ENCODE measurements at places on chromosomes 3 and 15.

DNA sequence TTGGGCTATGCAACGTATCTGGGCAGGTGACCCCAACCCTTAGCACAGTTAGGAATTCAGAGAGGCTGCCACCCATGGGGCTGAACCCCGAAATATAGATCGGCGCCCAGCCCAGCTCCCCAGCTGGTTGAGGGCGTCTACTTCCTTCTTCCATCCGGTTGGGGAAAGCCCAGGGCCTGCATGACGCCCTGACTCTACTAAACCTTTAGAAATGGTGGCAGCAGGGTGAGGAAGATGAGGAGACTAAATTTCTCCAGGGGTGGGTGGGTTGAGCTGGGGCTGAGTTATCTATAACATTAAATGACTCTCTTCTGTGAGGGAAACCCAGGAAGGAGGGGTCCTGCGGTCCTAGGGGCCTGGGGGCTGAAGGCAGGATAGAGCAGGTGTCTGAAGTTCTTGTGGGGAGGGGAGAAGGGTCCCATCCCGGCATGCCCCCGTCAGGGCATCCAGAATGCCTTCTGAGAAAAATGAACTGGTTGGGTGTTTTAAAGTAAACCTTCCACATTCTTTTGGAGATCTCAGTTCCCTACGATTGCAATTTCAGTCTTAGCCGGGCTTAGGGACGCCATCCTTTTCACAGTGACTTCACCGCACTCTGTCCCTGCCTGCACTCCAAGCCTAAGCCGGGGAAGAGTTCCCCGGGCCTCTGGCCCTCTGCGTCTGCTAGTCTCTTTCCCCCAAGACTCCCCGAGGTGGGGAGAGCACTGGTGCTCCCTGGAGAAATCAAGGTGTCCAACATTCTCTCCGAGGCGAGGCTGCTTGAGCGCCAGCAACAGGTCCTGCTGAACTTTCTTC lies 28.5 kb downstream of the NR2F2 start:
- DNase-seq: no peak

DNA sequence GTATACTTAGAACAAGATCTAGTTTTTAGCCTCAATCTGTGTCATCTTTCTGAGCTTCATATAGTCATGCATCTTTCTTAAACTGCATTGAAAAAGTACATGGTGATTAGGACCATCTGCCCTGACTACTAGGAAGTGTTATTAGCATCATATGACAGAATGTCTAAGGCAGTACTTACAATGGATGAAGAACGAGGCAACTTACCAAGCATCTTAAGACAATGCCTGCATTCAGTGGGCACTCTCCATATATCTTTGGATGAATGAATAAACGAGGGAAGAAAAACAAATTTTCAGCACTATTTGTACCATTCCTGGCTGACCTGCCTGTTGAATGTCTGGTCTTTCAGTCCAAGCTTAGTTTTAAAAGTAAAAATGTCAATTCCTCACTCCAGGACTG lies 185.4 kb upstream of the EPHA3 start:
- DNase-seq: no peak

GRCh38 chr3:115758076-115758763 lies 134.9 kb downstream of the GAP43 start:
- peak; percentile 28 for DNase-seq

GRCh38 chr3:186700267-186700666 lies 16.9 kb upstream of the KNG1 start:
- DNase-seq: peak; percentile 2

- DNase-seq: no peak
These were observed 2.5 kb downstream of the THSD4 start for GRCh38 chr15:71117714-71118305.

DNA sequence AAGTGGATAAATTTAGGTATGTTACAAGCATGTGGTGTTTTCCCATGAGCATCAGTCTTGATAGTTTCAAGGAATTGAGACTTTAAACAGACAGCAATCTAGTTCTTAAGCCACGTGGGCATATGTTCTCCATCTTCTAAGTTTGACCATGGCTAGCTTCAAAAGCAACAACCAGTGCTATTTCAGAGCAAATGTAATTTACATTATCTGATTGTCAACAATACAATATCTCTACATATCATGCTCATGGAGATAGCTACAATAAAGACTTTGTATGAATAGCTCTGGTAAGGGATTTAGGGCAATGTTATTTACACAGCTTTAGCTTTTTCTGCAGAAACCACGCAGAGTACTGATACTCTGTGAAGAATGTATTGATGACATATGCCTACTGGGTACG lies 38.8 kb upstream of the PDZRN3 start:
- no peak for DNase-seq

GRCh38 chr15:39575180-39575579 lies 5.7 kb upstream of the THBS1 start:
- no peak for DNase-seq

- no peak for DNase-seq
These were observed 19.2 kb downstream of the ALS2CL start for GRCh38 chr3:46674031-46674845.

- no peak for DNase-seq
These were observed 29.8 kb downstream of the QTRT2 start for GRCh38 chr3:114086356-114086755.

DNA sequence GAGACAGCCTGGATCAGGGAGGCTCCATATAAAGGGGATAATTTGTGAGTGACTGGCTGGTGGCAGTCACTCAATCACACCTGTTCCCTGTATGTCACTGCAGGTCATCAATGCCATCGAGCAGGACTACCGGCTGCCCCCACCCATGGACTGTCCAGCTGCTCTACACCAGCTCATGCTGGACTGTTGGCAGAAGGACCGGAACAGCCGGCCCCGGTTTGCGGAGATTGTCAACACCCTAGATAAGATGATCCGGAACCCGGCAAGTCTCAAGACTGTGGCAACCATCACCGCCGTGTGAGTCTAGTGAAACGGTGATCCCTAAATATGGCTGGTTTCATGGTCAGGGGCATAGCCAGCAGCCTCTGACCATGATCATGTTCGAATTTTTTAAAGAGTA lies 453.2 kb downstream of the EPHB1 start:
- DNase-seq: no peak

DNA sequence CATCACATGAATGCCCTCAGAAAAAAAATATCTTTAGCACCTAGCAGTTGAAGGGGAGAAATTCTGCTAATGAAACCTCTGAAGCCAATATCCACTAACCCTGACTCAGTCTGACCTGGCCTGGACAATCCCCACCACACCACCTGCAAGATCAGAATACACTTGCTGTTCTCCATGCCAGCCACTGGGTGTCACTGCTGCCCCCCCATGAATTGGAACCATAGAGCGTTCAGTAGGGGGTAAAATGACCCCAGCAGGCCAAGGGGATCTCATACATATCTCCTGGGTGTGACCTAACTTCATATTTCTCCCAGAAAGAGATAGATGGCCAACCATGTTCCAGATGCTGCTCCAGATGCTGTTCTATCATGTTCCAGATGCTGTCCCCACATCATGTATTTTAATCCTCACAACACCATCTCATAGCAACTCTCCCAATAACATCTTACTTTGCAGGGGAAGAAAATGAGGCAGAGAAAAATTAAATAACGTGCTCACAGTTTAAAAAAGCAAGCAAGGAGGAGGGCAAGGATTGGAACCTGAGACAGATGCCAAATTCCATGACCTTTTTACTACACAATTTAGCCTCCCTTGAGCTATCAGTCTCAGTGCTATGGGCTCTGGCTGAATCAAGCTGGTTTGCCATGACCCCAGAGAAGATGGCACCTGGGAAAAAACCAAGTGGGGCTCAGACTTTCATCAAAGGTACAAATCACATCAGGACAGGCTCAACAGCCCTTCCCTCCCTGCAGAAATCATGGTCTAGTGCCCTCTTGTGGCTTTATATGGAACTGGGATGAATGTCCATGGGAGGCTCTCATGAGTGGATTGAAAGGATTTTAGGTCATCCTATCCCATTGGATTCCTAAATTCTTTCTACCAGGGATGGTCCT lies 12.4 kb downstream of the NTRK3 start:
- peak; percentile 52 for DNase-seq

- DNase-seq: peak; percentile 52
These were observed 133.2 kb upstream of the STRIT1 start for GRCh38 chr3:155426524-155427230.
